ENCODE measurements at places on chromosomes 5 and 9. TPM values are rescaled to one million over a fixed set of nuclear protein-coding genes. Genes with fewer than 3 reads are reported as not detected.

GRCh38 chr9:21070171-21070571 lies 7.6 kb downstream of the IFNB1 start:
- H3K36me3 ChIP-seq = peaks cover 1% of the 10 kb centered on the region
- no peak overlapping the region for H3K4me3 ChIP-seq
- DNase-seq = no peak
- H3K4me1 ChIP-seq = no peaks in the 10 kb centered on the region

The C5orf58 gene
- not detected for total RNA-seq

- H3K27me3 ChIP-seq = peaks cover 21% of the 10 kb centered on the region
- H3K4me1 ChIP-seq = no peaks in the 10 kb centered on the region
- no peaks in the 10 kb centered on the region for H3K36me3 ChIP-seq
- DNase-seq = no peak
Observed at GRCh38 chr5:59584858-59585846, 308.4 kb downstream of the PDE4D start.

- no peaks in the 10 kb centered on the region for H3K4me1 ChIP-seq
- H3K27ac ChIP-seq = no peak overlapping the region
- DNase-seq = no peak
- no peaks in the 10 kb centered on the region for H3K27me3 ChIP-seq
Observed at GRCh38 chr5:134943547-134943946, 24.2 kb upstream of the CATSPER3 start.

GRCh38 chr9:17380126-17380861 lies 198.6 kb upstream of the SH3GL2 start:
- H3K4me3 ChIP-seq = no peak overlapping the region
- no peak for DNase-seq
- no peaks in the 10 kb centered on the region for H3K36me3 ChIP-seq
- H3K4me1 ChIP-seq = no peaks in the 10 kb centered on the region
- H3K27ac ChIP-seq = no peak overlapping the region

GRCh38 chr9:125931211-125931610 lies 184.0 kb downstream of the PBX3 start:
- H3K4me3 ChIP-seq = no peak overlapping the region
- no peak overlapping the region for H3K27ac ChIP-seq
- H3K27me3 ChIP-seq = no peaks in the 10 kb centered on the region
- no peaks in the 10 kb centered on the region for H3K4me1 ChIP-seq
- peaks cover 2% of the 10 kb centered on the region for H3K36me3 ChIP-seq
- DNase-seq = no peak

GRCh38 chr5:53407373-53407772 lies 73.1 kb upstream of the FST start:
- H3K36me3 ChIP-seq = no peaks in the 10 kb centered on the region
- no peak overlapping the region for H3K4me3 ChIP-seq
- peaks cover 6% of the 10 kb centered on the region for H3K4me1 ChIP-seq
- DNase-seq = no peak

DNA sequence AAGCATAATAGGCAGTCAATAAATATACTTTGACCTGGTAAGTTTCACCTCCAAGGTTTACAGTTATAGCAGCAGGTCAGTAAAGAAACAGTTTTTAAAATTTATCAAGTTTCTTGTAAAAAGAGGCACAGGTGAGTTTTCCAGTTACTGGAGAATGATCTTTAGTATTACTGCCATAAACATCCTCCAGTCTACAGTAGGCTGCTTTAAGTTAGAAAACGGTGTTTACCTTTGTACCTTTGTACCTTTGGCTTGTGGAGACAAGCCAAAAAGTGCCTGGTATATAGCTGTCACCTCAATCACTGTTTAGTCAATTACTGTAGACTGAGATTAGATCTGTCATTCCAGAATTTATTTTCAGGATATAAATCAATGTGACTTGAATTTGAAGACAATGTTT lies 42.7 kb upstream of the SRFBP1 start:
- no peak overlapping the region for H3K27ac ChIP-seq
- H3K4me1 ChIP-seq = no peaks in the 10 kb centered on the region
- DNase-seq = no peak
- no peak overlapping the region for H3K4me3 ChIP-seq
- no peaks in the 10 kb centered on the region for H3K36me3 ChIP-seq

DNA sequence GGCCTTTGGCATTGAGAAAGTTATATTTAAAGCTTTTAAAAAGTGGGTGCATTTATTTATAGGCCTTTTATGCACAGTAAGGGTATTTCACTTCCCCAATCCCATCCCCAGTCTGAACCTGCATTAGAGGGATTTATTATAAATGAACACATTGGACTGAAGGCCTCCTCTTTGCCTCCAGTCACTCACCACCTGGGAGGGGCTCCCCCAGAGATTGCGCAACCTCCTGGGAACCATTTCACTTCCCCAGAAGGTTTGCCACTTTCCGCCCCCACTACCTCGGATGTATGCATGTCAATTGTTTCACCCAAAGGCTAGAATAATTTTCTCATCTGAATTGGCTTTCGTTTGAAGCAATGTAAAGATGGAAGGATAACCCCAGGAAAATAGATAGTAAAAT lies 29.8 kb upstream of the VCAN start:
- no peak overlapping the region for H3K4me3 ChIP-seq
- no peaks in the 10 kb centered on the region for H3K4me1 ChIP-seq
- no peak for DNase-seq
- peaks cover 4% of the 10 kb centered on the region for H3K27me3 ChIP-seq
- H3K36me3 ChIP-seq = no peaks in the 10 kb centered on the region
- H3K27ac ChIP-seq = no peak overlapping the region

DNA sequence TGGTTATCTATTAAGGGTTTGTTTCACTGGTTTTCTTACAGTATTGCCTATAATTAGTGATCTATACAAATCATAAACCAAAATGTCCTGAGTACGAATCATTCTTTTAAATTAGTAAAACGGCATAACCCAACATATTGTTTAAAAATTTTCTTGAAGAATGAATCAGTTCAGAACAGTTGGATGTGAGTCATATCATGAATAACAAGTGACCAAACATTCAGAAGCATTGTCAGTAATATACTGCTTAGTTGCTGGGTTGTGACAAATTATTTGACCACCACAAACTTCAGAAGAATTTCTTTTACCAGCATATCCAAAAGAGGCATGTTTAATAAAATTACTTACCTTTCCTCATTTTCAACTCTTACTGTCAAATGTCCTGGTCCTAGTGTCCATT lies 111.2 kb downstream of the UNC13B start:
- no peak overlapping the region for H3K4me3 ChIP-seq
- H3K27ac ChIP-seq = no peak overlapping the region
- no peaks in the 10 kb centered on the region for H3K36me3 ChIP-seq
- H3K4me1 ChIP-seq = peaks cover 25% of the 10 kb centered on the region

DNA sequence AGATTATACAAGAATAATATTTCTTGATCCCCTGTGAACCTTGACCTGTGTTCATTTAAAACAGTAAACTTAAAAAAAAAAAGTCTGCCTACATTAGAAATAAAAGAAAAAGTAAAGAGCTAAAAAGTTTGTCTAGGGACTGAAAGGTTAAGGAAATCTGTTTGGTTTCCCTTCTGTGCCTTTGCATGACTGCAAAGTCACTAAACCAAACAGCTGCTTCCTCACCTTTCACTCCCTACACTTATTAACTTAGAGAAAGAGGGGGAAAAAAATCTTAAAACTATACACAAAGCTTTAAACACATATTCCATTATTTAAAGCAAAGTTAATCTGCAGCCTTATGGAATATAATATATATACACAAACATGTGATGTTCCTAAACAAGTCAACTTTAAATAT lies 65.1 kb downstream of the ZFR start:
- no peaks in the 10 kb centered on the region for H3K27me3 ChIP-seq
- H3K27ac ChIP-seq = no peak overlapping the region
- no peak overlapping the region for H3K4me3 ChIP-seq

DNA sequence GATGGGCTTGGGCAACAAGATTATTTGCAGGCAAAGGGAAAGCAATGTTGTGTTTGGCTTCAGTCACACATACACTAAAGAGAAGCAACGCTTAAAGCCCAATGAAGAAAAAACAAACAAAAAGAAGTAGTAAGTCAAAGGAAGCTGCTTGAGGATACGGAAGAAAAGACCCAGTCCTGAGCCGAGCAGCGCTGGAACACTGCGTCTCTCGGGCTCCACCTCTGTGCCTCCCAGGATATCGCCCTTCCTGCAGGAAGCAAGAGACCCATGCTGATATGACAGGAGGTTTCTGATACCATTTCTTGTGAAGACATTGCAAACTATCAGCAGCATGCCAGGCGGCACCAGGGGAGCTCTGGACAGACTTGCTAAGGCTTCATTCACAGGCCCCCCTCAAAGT lies 9.9 kb downstream of the GNAQ start:
- H3K36me3 ChIP-seq = peaks cover 7% of the 10 kb centered on the region
- DNase-seq = no peak
- no peak overlapping the region for H3K27ac ChIP-seq
- H3K4me1 ChIP-seq = peaks cover 67% of the 10 kb centered on the region

DNA sequence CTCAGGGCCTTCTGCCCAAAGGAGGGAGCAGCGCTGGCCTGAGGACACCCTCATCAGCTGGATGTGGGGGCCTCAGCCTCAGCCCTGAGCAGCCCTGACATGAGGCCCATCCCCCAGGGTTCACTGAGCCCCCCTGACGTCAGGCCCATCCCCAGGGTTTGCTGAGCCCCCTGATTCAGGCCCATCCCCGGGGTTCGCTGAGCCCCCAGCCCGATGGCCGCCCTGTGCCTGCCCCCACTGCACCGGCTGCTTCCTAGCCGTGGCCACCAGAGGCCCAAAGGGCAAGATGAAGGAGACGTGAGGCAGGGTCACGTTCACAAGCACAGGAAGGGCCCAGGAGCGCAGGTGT lies 19.5 kb upstream of the NSMF start:
- H3K4me1 ChIP-seq = no peaks in the 10 kb centered on the region
- no peak overlapping the region for H3K4me3 ChIP-seq
- DNase-seq = no peak
- no peak overlapping the region for H3K27ac ChIP-seq
- H3K36me3 ChIP-seq = peaks cover 15% of the 10 kb centered on the region

- no peak for DNase-seq
- H3K27me3 ChIP-seq = no peaks in the 10 kb centered on the region
- peaks cover 21% of the 10 kb centered on the region for H3K4me1 ChIP-seq
- no peaks in the 10 kb centered on the region for H3K36me3 ChIP-seq
Observed at GRCh38 chr9:5575000-5575399, 53.9 kb upstream of the RIC1 start.
